ENCODE measurements at places on chromosomes 13 and 19. TPM values are rescaled to one million over a fixed set of nuclear protein-coding genes. Genes with fewer than 3 reads are reported as not detected.

- no peak for DNase-seq
These were observed 7.9 kb upstream of the WBP4 start for GRCh38 chr13:41053384-41053826.

DNA sequence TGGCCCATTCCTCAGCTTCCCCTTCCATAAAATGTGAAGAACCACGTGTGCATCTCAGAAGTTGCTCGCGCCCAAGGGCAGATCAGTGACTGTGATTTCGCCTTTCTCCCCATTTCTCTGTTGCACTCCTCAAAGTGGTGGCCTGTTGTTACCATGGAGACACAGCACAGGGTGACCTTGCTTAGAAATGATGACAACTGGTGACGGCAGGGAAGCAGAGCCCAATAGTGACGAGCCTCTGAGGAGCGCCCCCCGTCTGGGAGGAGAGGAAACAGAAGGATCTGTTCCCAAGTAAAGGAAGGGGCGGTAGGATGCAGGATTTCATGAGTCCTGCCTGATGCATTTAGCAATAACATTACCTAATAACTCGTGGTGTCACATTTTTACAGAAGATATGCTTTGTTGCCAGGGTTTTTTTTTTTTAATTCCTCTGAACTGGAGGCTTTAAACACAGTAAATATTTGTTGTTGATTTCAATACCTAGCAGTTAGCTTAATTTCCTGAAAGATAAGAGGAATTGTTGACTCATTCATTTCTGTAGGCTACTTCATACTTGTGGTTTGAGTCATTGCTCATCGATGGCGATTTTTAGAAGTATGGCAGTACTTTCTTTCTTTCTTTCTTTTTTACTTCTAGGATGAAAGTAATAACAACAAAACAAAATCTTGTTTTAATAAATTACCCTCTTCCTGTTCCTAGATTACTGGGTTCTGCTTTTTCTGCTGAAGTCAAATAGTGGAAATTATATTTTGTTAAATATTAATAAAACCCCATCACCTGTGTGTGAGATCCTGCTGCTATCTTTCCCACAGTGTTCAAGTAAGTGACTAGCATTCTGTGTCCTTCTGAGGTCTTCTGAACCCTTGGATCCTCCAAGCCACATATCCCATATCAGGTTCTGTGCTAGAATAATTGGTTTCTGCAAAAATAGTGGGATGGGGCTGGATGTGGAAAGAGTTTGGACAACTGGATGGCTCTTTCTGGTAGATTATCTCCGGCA is 36.0 kb downstream of the MBNL2 start:
- DNase-seq, result peak; percentile 89

GRCh38 chr13:82147526-82147925 is 1734.7 kb downstream of the SLITRK1 start:
- no peak for DNase-seq

- DNase-seq, result no peak
These were observed 120.5 kb downstream of the STK24 start for GRCh38 chr13:98456413-98456845.

- no peak for DNase-seq
These were observed 98.4 kb downstream of the ENOX1 start for GRCh38 chr13:43688227-43688907.

GRCh38 chr19:17949956-17950309 is 17.0 kb upstream of the KCNN1 start:
- no peak for DNase-seq

DNA sequence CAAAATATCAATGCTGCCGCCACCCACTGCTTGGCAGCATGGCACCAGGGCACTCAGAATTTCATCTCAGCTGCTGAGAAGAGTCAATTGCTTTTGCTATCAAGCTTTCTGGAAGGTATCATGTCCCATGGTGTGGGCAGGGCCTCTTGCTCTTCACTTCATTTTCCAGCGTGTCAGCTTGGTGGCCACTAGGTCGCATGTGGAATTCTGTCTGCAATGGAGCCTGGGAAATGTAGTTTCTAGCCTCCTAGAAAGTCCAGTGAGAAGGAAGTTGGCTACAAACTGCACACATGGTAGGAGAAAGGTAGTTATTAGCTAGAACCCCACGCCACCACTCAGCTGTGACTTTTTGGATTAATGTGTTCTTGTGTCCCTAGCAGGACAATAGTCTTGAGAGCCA is 105.3 kb downstream of the MYO16 start:
- DNase-seq, result no peak

DNA sequence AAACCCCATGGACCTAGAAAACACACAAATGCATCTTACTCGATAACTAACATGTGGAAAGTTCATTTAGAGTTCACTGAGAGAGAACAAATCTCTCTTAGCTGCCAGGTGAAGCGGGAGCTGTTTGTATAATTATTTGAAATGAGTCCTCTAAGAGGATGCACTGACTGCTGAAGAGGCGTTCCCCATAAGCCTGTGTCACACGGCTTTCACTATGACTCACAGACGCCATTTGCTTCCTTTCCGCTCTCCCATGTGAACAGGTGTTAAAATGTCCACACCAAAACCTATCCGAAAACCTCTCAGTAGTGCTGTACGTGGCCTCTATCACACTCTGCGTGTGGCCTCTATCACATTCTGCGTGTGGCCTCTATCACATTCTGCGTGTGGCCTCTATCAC is 101.8 kb downstream of the SOX1 start:
- no peak for DNase-seq

GRCh38 chr13:46633416-46633815 is 80.4 kb downstream of the LRCH1 start:
- DNase-seq, result no peak

- no peak for DNase-seq
These were observed 696 bp downstream of the ZNF460 start for GRCh38 chr19:57280962-57281400.

GRCh38 chr13:94480672-94481145 is 1.2 kb upstream of the DCT start:
- no peak for DNase-seq

GRCh38 chr13:94312511-94313216 is 166.8 kb downstream of the DCT start:
- no peak for DNase-seq

GRCh38 chr13:97223711-97224541 is 1.8 kb downstream of the MBNL2 start:
- no peak for DNase-seq

GRCh38 chr13:43331672-43332071 is 308.3 kb downstream of the DNAJC15 start:
- no peak for DNase-seq

GRCh38 chr13:112236016-112236415 is 140.1 kb upstream of the SPACA7 start:
- DNase-seq, result no peak

- no peak for DNase-seq
These were observed 1.4 kb downstream of the NOVA2 start for GRCh38 chr19:45972081-45972946.

- peak; percentile 84 for DNase-seq
These were observed 429.8 kb downstream of the FOXO1 start for GRCh38 chr13:40236566-40237168.

- peak; percentile 74 for DNase-seq
These were observed at the start of gene LACC1 for GRCh38 chr13:43879755-43880181. Gene LACC1, plus strand, starts transcription at chr13:43879904. Its CDS starts 1,082 bp downstream, at chr13:43880986.

DNA sequence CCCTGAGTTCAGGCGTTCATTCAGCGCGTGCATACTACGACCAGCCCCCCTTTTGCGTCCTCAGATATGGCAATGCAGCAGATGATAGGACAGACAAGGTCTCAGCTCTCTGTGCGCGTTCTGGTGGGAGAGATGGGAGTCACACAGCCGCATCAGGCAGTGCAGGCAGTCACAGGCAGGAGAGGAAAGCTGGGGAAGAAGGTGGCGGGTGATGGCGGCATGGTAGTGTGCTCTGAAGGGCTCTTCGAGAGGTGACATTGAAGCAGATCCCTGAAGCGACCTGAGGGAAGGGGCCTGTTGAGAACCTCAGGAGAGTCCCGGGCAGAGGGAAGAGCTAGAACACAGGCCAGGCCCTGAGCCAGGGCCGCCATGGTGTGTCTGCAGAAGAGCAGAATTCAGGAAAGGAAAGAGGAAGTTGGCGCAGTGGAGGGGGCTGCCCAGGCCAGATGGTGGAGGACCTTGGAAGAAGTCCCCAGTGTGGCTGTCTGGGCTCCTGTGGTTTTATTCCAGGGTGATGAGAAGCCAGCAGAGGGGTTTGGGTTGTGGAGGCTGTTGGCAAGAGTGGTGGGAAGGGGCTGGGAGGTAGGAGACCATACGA is 3.5 kb downstream of the USF2 start:
- DNase-seq, result no peak

DNA sequence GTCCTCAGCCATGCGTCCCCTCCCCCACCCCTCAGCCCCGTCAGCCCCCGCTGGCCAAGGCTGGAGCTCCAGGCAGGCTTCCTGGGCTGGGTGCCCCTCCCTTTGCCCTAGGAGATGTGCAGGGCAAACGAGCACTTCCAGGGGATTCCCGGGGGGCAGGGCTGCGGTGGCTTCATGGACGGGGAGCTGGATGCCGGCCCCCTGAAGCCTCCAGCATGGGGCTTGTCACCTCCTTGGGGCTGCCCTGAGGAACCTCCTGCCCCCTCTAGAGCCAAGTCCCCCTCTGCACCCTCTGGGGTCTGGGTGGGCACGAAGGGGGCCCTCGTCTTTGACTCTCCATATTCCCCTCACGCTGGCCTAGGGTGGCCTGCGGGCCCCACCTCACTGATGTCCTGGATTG is 25.4 kb upstream of the SLC7A10 start:
- DNase-seq, result no peak

- peak; percentile 95 for DNase-seq
These were observed 2.3 kb downstream of the JUNB start for GRCh38 chr19:12793290-12794195.

GRCh38 chr19:7793493-7793892 is 30.4 kb downstream of the CLEC4M start:
- DNase-seq, result no peak

DNA sequence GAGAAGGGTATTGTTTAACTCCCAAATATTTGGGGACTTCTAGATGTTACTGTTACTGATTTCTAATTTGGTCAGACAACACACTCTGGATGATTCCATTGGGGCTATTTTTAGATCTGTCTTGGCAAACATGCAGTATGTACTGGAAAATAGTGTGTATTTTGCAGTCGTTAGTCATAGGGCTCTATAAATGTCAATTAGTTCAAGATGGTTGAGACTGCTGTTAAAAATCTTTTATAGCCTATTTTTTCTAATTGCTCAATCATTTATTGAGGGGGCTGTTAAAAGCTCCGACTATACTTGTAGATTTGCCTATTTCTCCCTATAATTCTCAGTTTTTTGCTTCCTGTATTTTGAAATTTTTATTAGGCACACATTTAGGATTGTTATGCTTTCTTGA is 31.4 kb downstream of the PPP5C start:
- no peak for DNase-seq

DNA sequence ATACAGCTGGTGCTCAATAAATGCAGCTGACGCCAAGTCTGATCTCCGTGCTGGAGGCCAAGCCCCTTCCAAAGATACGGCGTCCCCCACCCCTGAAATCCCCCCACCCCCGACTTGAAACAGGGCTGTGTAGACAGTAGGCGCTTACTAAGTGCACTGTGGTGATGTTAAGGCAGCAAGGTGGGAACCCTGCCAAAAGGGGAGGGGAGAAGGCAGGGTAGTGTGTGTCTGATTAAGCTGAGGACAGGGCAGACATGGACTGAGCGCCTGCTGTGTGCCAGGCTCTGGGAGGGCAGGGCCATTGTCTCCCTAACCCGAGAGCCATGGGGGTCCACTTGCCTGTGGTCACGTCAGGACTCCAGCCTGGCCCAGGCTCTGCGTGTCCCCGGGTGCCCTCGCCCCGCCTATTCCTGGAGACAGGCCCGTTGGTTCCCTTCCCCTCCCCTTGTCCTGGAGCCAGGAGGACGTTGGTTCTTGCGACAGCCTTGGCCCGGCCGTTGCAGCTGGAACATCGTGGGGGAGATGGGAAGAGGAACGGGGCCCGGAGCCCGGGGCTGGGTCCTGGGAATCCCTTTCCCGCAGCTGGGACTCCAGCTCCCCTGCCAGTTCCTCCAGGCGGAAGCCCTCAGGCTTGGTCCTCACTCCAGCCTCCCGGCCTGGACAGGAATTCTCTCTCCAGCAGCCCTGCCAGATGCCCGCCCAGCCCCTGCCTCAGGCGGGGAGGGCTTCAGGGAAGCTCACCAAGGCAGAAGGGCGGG is 1.7 kb upstream of the ELANE start:
- peak; percentile 96 for DNase-seq

- no peak for DNase-seq
These were observed 1.3 kb downstream of the ISOC2 start for GRCh38 chr19:55459950-55460657.

DNA sequence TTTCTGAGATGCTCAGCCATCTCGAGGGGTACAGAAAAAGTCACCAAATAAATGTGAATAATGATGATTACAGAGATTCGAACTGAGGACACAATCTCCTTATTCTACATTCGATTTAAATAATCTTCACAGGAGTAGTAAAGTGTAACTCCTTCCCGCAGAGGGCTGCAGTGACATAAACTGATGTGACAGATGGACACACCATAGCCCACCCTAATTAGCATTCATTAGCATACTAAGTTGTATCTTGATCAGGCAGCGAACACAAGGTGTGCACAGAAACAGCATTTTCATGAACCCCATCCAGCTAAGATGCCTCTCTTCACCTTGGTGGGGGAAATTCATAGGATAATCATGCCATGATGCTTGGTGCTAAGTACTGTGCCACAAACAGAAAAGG is 83.0 kb downstream of the TNFSF11 start:
- no peak for DNase-seq

DNA sequence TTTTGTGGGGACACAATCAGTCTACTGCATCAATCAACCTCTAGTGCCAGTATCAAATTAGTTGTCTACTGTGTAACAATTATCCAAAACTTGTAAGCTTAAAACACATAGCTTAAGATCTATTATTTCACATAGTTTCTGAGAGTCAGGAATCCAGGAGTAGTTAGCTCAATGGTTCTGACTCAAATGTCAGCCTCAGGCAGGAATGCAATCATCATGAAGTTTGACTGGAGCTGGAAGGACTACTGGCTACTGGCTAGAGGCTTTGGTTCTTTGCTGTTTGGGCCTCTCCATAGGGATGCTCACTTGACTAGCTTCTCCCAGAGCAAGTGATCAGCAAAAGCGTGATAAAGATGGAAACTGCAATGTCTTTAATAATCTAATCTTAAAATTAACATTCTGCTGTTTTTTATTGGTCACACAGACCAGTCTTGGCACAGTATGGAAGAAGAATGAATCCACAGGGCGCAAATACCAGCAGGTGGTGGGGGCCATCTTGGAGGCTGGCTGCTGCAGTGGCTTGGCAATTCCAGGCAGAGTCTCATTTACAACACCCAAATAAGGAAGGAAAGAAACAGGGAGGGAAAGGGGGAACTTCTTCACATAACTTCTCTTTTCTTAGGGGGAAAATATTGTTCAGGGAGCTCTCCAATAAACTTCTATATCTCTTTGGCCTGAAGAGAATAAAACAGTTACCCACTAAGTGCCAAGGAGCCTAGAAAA is 15.7 kb downstream of the CAB39L start:
- DNase-seq, result no peak

The NEK3 gene
- total RNA-seq, result 8.3 TPM

The GEMIN7 gene
- 19.5 TPM for total RNA-seq

The HOMER3 gene
- total RNA-seq, result 32.9 TPM

The CNN2 gene
- total RNA-seq, result 44.0 TPM

The SPART gene
- total RNA-seq, result 35.7 TPM

The LILRA1 gene
- total RNA-seq, result not detected

The PET100 gene
- total RNA-seq, result 11.9 TPM

The FGF21 gene
- not detected for total RNA-seq

The ATP4A gene
- total RNA-seq, result not detected

The BCAM gene
- 59.7 TPM for total RNA-seq

The UHRF1 gene
- total RNA-seq, result 3.7 TPM
